ENCODE measurements at places on chromosomes 4 and X.

DNA sequence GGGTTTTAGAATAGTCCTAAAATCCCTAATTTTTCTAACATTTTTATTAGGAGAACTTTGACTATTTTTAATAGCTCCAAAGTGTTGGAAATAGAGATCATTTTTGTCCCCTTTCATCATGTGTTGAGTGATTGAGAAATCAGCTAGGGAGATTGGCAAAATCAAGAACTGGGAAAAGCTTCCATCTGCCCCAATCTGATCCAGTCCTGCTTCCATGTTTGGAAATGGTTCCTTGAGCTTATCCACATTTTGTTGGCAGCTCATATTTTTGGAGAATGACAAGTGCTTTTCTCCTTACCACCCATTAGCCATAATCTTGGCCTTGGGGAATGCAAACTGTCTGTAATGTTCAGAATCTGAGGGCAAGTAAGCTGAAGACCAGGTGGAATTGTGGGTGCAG, 73.9 kb downstream of the SYNPO2 start:
- no peak for DNase-seq

- no peak for DNase-seq
Observed at GRCh38 chr4:155624478-155624877, 42.2 kb upstream of the GUCY1A1 start.

GRCh38 chr4:155646001-155646400, 20.6 kb upstream of the GUCY1A1 start:
- no peak for DNase-seq

DNA sequence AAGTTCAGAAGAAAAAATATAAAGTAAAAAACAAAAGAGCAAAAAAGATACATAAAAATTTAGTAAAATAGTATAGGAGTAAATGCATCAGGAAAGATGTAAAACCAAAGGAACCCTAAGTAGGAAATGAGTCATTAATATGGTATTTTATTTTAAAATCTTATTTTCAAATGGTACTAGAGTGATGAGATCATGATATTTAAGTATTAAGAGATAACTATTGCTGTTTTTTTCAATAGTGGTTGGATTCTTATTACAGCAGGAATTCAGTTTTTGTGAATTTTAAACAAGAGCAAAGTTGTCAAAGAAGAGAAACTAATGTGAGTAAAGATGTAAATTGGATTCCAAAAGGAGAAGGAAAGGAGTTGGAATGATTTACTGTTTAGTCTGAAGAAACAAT, 20.0 kb downstream of the EMCN start:
- DNase-seq, result no peak

Data from stimulated activated CD4-positive, alpha-beta T cell treated with anti-CD3 and anti-CD28 coated beads, Interleukin-1b, Interleukin-23, amount 100 ng/mL, for 24 hours (primary cell).